ENCODE measurements at places on chromosomes 1 and 21.

DNA sequence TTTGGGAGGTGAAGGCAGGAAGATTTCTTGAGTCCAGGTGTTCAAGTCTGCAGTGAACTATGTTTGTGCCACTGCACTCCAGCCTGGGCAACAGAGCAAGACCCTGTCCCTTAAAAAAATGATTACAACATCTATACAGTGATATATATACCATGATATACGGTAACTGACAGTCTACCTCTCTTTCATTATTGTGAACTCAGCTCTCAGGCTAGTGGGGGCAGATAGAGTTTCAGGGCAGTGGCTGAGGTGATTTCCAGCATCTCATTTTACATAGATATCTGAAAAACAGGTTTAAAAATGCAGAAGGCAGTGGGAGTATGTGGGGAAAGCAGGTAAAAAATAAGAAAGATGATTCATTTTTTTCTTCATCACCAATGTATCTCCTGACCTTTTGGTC, 8.1 kb upstream of the NTNG1 start:
- no peak for DNase-seq

DNA sequence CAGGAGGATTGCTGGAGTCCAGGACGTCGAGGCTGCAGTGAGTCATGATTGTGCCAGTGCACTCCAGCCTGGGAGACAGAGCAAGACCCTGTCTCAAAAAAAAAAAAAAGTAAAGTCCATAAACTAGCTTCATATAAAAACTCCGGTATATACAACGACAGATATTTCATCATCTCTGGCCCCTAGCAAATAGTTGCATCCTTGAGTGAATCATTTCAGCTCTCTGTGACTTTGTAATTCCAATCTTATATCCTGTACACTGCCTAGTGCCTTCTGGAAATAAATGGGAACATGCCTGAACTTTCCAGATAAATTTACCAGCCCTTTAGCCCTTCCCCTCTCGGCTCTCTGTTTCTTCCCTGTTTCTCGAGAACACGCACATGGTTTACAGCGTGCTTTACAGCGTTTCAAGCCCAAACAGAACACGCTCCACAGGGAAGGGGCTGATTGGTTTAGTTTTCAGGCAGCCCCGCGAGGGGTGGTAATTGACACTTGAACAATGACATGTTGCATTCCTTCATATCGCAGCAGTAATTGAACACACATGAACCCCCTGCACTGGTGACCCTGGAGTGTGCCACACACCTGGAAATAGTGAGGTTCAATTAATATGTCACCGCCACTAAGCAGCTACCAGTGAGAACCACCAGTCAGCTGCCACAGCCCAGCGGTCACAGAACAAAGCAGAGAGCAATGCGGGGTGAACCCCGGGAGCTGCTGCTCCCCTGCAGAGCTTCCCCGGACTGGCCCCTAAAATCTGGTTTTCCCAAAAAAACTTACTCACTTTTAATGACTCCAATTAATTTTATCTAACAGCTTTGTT, 35.7 kb upstream of the SIM2 start:
- no peak for DNase-seq

- DNase-seq: no peak
Observed at GRCh38 chr1:236518322-236518721, 5.5 kb upstream of the LGALS8 start.

GRCh38 chr1:11977625-11978024, 2.6 kb upstream of the MFN2 start:
- DNase-seq: no peak

GRCh38 chr1:161311595-161312181, 1.9 kb upstream of the MPZ start:
- no peak for DNase-seq

DNA sequence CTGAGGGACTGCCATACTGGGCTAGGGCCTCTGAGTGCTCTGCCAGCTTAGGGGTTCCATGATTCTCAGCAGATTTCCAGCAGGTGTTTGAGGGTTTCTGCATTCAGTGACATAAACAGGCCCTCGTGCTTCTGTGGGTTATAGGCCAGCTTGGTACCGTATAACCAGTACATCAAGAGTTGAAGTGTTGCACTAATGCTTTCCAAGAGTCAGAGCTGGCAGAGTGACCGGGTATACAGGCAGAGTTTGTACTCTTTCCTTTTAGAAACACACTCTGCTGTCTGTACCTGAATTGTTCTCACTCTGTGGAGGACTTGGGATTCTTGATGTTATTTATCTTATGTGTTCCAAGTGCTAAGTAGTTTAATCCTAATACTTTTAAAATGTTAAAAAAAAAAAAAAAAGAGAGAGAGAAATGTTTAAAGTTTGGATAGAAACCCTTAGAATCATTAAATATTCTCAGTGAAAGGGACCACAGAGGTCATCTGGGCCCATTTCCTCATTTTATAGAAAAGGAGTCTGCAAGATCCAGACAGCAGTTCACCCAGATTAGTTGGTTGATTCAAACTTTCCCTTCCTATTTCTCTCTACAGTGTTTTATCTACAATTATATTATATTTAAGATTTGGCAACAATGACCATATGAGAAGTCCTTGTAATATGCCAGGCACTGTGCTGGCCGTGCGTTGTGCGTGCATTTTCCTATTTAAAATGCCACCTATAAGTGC, 325.8 kb downstream of the KIF26B start:
- no peak for DNase-seq

DNA sequence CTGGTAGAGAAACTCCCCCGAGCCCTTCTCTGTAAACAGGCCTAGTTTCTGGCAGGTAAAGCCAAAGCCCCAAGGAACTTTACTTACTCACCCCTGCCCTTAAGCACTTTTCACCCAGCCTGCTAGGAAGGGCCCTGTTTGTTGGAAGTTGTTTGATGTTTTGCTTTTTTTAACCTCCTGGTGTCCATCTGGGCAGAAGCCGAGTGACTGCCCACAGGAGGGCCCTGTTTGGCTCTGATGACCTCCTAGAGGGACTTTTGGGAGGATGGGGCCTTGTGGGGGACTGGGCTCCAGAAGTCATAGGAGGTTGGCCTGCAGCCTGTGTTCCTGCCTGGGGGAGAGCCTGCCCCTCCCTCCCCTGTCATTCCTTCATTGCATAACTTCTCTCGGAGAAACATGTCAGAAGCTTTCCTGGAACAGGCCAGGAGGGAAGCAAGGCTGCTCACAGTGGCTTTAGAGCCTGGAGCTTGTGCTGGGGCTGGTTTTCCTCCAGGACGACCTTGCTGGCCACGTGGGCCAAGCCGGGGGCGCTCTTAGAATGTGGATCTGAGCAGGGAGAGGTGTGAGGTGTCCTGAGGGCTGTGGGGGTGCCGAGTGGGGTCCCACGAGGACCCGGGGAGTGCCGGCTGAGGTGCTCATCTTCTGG, 33.9 kb downstream of the COQ8A start:
- no peak for DNase-seq

DNA sequence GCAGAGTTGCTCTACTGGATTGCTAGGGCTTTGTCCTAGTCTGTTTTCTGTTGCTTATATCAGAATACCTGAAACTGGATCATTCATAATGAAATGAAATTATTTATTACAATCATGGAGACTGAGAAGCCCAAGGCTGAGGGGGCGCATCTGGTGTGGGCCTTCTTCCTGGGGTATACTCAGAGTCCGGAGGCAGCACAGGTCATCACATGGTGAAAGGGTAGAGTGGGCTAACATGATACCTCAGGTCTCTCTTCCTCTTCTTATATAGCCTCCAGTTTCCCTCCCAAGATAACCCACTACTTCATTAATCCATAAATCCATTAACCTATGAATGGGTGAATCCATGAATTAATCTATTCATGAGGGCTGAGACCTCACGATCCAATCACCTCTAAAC, 667.6 kb upstream of the NCAM2 start:
- DNase-seq: no peak

DNA sequence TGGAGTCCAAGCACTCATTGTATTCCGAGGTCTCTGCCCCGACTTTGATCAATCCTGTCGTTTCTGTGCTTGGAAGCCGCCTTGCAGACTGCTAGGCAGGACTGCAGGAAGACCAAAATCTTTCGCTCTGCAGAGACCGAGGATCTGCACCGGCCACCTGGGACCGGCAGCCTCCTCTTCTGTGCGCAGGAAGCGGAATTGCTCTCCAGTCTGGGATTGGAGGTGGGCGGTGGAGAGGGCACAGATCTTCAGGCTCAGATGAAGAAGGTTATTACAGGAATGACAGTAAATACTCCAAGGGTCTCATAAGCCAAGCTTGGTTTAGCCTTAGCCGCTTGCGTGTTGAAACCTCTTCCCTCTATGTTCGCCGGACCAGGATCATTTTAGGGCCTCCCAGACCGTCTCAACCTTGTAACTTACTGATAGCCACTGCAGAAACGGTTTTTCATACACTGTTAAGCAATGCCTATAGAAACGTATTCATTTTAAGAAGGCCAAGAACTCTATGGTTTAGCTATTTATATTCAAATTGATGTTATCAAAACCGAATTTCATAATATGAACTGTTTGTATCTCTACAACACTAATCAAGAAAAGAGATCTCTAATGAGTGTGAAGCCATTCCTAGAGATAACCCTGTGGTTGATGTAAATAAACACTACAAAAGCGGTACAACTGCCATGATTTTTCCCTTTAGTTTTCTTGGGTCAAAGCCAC, 1.1 kb downstream of the MIA3 start:
- DNase-seq: peak; percentile 28

GRCh38 chr1:235008239-235008638, 120.4 kb downstream of the TOMM20 start:
- no peak for DNase-seq

DNA sequence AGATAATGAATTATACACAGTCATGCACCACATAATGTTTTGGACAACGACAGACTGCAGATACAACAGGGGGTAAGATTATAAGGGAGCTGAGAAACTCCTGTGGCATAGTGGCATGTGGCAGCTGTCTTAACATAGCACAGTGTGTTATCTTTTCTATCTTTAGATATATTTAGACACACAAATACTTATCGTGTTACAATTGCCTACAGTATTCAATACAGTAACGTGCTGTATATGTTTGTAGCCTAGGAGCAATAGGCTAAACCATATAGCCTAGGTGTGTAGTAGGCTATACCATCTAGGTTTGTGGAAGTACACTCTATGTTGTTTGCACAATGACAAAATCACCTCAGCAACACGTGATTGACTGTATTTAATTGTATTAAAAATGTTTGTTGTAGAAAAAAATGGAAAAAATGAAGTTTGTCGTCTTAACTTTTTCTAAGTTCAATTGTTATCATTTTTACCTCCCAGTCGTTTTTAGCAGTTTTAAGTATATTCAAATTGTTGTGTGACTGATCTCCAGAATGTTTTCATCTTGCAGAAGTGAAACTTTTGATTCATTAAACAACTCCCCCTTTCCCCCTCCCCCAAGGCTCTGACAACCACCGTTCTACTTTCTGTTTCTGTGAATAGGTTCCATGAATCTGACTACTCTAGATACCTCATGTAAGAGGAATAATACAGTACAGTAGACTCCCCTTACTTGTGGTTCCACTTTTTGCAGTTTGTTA, 351.0 kb upstream of the B3GALT2 start:
- peak; percentile 87 for DNase-seq

DNA sequence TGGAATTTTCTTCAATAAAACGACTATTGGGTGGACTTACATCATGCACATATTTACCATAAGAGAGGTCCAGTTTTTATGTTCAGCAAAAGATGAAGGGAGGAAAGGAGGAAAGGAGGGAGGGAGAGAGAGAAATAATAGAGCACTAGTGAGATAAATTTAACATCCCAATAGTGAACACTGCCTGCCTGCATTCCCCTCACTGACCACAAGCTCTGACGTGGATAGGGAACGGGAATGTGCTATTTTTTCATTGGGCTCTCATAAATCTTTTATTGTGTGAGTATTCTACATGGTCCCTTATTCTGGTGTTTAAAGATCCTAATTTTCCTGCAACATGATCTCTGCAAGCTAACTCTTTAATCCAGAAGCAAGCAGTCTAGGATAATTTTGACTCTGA, 82.1 kb downstream of the TTC3 start:
- DNase-seq: no peak

GRCh38 chr1:30024411-30025195, 698.8 kb downstream of the MATN1 start:
- no peak for DNase-seq

GRCh38 chr1:245575710-245576109, 420.9 kb downstream of the KIF26B start:
- DNase-seq: no peak

DNA sequence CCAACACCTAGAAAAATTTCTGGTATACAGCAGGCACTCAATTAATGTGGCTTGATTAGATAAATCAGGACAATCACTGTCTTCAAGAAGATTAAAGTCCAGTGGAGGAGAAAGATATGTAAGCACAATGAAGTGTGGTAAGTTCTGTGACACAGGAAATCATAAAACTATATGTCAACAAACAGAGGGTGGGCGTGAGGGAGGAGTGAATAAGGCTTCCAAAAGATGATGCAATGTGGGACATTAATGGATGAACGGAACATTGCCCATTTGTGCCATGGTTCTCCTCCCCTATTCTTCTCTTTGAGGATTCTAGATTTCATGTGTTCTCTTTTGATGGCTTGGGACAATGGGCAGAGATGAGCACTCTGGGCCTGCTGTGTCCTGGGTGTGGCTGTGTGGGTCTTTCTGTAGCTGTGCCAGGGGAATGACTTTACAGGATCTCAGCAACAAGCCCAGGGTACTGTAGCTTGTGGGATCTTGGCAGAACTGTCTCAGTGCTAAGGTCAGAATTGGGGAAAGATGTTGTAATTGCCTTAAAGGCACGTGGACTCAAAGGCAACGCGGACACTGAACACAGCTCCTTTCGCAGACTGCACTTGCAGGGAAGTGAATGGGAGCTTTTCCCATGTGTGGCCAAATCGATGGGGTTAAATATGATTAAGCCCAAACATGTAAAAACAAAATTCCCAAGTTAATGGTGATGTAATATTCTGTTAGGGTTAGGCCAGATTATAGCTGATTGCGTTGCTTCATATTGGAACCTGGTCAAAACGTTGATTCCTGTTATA, 366.9 kb downstream of the TGFB2 start:
- DNase-seq: no peak

- no peak for DNase-seq
Observed at GRCh38 chr1:88647249-88647645, 36.8 kb upstream of the PKN2 start.

GRCh38 chr1:222613627-222614026, 4.3 kb upstream of the MIA3 start:
- DNase-seq: no peak

- no peak for DNase-seq
Observed at GRCh38 chr21:20276954-20277353, 721.3 kb upstream of the NCAM2 start.

- no peak for DNase-seq
Observed at GRCh38 chr1:37306461-37306860, 167.9 kb upstream of the ZC3H12A start.

DNA sequence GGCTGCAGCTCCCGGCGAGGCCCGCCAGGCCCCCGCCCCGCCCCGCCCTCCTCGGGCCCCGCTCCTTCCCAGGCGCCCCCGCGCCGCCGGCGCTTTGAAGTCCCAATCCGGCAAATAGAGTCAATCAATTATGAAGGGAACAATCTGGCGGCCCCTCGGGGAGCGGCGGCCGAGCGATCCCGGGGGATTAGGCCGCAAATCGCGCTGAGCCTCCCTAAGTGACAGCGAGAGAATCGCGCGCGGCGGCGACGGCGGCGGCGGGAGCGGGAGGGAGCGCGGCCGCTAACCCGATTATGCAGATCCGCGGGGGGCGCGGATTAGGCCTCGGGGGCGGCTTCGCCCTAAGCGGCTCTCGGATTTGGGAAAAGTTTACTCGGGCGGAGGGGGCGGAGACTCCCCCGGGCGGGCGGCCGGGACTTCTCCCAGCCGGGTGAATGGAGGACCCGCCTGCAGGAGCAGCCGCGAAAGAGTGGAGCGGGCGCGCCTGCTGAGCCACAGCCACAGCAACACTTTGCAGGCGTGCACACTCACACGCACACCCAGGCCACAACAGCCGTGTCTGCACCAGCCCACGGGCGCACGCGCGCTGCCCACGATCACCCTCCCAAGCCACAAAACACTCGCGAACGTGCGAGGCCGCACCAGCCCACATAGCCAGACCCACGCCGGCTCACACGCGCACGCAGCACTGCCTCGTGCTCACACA, 23.0 kb upstream of the DMBX1 start:
- DNase-seq: no peak
